ENCODE measurements at places on chromosomes 3 and 15.
A peak's percentile ranks its signal among the peaks of the same experiment; 100 is the strongest.

DNA sequence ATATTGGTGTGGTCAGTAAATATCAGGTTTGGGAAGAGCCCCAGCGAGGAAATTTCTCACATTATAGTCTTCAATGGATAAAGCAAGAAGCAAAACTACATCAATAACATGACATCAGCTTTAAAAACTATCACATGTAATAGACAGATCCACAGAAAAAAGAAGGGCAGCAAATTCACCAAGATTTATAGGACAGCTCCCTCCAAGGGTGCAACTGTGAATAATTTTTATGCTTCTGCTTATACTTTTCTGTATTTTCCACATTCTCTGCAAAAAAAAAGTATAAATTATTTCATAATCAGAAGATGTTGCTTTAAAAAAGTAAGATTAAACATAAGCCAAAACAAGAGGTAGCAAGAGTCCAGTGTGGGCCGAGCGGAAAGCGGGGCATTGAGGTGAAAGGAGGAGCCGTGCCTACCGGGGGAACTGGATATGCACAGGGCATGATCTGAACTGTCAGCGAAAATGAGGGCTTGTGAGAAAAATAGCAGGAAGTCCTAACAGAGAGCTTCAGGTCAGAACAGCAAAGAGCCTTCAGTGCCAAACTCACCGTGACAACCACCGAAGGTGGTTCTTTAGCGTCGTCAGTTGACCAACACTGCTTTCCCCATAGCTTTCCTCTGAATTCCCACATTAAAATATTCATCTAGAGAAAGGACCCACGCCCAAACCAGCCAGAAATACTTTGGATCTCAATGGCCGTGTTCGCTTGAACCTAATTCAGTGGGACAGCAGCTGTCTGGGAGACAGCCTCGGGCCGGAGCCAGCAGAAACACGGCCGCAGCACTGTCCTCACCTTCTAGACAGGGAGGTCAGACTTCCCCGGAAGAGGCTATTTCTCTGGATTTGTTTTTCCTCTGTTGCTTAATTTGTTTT is 59.8 kb downstream of the FAM174B start:
- DNase-seq, result no peak

- peak; percentile 82 for DNase-seq
Measured at GRCh38 chr15:70266412-70267121, 168.8 kb upstream of the TLE3 start.

DNA sequence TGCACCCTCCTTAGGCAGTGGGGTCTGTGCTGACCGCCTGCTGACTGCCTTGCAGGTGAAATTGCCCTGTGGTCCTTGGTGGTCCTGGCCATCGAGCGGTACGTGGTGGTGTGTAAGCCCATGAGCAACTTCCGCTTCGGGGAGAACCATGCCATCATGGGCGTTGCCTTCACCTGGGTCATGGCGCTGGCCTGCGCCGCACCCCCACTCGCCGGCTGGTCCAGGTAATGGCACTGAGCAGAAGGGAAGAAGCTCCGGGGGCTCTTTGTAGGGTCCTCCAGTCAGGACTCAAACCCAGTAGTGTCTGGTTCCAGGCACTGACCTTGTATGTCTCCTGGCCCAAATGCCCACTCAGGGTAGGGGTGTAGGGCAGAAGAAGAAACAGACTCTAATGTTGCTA is 2.4 kb downstream of the RHO start:
- DNase-seq, result no peak

DNA sequence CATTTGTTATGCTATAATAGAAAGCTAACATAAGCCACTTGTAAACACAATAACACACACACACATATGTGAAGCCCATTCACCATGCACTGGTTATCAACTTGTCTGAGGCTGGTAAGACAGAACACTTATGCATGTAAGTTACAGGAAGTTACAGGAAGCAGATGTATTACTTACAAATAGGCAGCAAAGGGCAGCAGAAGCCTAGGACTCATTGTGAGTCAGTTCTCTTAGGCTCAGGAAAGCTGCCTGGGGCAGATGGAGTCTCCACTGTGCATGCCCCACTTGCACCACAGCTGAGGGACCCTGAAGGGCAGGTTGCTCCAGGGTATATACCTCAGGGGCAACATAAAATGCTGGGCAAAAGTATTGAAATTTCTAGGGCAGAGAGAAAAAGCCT is 748.8 kb upstream of the CCDC54 start:
- no peak for DNase-seq

DNA sequence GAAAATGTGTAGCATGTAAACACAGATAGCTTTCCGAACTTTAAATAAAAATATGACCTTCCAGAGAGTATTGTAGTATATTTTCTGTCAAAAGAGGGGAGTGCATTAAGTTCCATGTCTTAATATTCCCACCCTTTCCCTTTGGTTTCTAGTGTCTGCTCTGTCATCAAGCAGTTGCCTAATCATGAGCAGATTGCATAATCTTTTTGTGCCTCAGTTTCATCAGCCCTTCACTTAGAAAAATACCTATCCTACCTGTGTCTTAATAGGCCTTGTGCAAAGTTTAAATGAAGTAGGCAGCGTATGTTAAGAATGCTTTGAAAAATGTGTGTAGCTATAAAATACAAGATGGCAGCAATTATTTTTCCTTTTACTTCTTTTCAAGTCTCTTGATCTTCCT is 52.8 kb downstream of the CALML4 start:
- DNase-seq, result no peak

DNA sequence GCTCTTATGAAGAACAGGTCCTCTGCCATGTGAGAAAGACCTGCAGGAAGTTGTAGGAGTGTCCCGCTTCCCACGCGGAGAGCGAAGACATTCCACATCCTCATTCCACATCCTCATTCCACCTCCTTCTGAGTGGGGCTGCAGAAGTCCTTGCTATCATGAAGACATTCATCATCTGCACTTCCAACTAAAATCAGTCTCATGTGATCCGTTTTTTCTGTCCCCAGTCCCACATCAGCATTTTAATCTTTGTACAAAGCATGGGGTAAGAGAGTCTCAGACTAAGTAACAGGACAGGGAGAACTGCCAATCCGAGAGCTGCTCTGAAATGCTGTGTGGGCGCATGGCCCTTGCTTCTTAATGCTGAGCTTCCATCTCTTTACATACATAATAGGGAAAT is 227.2 kb downstream of the RSRC1 start:
- DNase-seq, result no peak

GRCh38 chr3:98745718-98746117 is 17.4 kb upstream of the ST3GAL6 start:
- DNase-seq, result no peak

DNA sequence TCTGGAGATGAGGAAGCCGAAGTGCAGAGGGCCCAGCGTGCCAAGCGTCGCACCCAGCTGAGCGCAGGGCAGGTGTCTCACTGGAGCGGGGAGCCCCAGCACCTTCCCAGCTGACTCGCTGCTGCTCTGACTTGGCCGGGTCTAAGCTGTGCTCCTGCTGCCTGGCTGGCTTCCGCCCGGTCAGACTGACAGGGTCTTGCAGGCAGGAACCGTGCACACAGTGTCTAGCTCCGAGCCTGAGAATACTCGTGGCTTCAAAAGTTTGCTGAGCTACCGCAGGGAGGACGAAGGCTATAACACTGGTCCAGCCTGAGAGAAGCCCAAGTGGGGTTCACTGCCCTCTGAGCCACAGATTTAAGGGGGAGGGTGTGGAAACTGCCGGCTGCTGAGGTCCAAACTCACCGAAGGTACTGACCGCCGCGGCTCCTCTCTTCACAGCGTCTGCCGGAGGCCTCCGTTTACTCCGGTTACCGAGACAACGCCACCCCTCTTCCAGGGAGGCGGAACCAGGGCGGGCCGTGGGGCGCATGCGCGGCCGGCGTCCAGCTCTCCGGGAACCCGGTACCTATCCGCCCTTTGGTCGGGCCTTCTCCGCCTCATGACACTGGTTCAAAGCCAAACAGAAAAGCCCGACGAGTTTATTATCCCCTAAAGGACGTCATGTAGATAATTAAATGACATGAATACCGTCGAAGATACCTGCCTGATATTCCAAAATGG is at the start of gene CFAP44:
Gene CFAP44 (minus strand): TSS at position 443 of the 720 bp plus-strand sequence. CDS start 7,829 bp downstream, outside the sequence.
- no peak for DNase-seq

DNA sequence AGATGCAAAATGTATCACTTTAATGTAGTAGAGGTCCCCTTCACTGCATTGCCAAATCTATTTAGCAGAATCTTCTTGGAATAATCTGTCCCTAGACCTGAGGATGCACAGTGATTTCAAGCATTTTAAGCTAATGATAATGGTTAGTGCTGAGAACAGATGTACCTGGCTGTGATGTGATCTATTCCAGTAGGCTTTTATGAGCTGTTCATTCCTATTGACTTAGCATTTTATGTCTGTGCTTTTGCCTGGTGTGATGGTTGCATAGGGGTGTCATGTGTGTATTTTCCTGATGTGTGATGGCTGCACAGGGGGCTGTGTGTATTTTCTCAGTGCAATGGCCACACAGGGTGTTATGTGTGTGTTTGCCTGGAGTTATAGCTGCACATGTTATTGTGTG is 272.9 kb downstream of the TIGIT start:
- DNase-seq, result no peak

GRCh38 chr15:50945725-50946124 is 37.2 kb downstream of the AP4E1 start:
- DNase-seq, result no peak

GRCh38 chr3:61563313-61564271 is 2.2 kb downstream of the PTPRG start:
- DNase-seq, result no peak
